Vagina (tissue), 2 donors: ENCODE measurements at places on chromosomes 3 and 15.

GRCh38 chr15:75425966-75426500 lies 25.5 kb downstream of the SIN3A start:
- DNase-seq: no peak

DNA sequence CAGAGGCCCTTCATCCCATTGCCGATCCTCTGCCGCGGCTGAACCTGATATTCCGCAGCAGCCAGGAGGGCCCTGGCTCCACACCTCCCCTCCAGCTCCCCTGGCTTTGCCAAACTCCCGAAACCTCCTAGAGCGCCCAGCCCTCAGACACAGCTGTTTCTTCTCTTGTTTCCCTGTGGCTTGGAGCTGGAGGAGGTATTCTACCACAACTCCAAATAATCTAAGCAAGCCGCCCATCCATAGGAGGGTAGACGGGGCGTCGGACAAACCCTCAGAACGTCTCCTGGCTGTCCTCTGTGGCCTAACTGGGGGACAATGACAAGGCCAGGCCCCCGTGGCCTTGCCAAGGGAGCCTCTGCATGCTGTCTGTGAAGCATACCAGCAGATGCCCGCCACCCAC lies 10.4 kb downstream of the PLA2G4D start:
- no peak for DNase-seq

GRCh38 chr3:30754426-30754825 lies 140.0 kb downstream of the GADL1 start:
- DNase-seq: no peak

- no peak for DNase-seq
Observed at GRCh38 chr3:172448661-172449465, 607 bp upstream of the GHSR start.

GRCh38 chr15:78209646-78210348 lies 24.6 kb downstream of the ACSBG1 start:
- peak; percentile 67 for DNase-seq

GRCh38 chr15:31230630-31231485 lies 95.8 kb upstream of the KLF13 start:
- no peak for DNase-seq

GRCh38 chr3:15345608-15346137 lies 13.3 kb upstream of the SH3BP5 start:
- DNase-seq: no peak

GRCh38 chr3:78496501-78496900 lies 1271.3 kb downstream of the ROBO1 start:
- no peak for DNase-seq

- DNase-seq: no peak
Observed at GRCh38 chr3:120090422-120090821, 3.8 kb downstream of the GSK3B start.

- no peak for DNase-seq
Observed at GRCh38 chr3:101685870-101686307, 629 bp downstream of the RPL24 start.

- DNase-seq: no peak
Observed at GRCh38 chr3:99774467-99774866, 43.2 kb upstream of the CMSS1 start.

- DNase-seq: no peak
Observed at GRCh38 chr3:73669260-73669659, 44.5 kb upstream of the PDZRN3 start.

DNA sequence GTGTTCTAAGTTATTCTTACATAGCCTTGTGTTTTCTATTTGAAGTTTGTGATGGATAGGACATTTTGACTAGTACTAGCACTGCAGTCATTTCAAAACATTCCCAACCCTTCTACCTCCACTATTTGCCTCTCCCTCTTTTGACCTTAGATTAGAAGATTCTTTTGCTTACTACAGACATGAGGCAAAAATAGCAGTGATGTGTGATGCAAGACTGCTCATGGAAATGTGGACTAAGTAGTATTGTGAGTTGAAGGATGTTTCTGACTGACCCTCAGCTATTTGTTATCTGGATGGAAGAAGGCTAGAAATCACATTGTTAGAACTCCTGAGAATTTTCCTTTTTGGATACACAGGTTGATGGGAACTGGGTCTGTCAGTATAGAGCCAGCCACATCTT lies 45.9 kb downstream of the ATP2C1 start:
- no peak for DNase-seq

DNA sequence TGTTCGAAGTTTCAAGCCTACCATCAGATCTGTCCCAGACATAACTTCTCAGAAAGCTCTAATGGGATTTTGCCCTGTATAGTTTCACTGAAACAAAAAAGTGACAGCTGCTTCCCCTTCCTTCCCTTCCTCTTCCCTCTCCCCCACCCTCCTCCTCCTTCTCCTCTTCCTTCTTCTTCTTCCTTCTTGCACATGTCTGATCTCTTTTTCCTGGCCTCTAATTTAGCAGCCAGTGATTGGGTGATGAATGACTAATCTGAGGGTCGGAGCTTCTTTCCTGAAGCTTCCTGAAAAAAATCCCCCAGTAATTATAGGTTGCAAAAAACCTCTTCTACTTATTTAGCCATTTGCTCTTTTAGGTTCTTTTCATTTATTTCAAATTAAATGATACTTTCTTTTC lies 168.7 kb downstream of the POTEB3 start:
- DNase-seq: no peak

GRCh38 chr3:137013951-137014688 lies 56.3 kb downstream of the IL20RB start:
- DNase-seq: no peak

GRCh38 chr3:178195824-178196223 lies 340.4 kb upstream of the KCNMB2 start:
- DNase-seq: no peak

- DNase-seq: no peak
Observed at GRCh38 chr3:107222907-107223306, 154.3 kb upstream of the CCDC54 start.

DNA sequence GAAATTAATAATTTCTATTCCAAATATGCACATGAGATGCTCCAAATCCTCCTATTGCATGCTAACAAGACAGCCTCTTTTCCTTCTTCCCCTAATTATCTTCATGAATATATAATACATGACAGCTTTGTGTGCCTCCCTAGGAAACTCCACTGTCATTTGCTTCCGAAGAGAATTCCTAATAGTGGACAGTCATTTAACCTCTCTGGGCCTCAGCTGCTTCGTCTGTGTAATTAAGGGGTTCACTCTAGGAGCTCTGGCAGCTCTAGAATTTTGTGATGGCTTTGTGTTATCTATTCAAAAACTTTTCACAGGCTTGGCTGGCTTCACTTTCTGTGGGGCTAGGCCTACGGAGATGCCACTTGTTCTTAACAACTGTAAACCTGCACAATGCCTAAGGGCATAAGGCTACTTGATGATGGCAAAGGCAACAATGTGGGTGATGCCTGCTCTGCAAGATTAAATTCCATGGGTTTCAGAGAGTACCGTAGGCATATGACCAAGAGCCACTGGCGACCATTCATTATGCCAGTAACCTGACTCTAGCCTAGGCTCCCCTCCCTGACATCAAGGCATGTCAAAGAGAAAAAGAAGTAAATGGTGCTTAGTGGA lies 333.8 kb upstream of the UMPS start:
- no peak for DNase-seq

GRCh38 chr3:171289291-171289690 lies 170.9 kb downstream of the TNIK start:
- no peak for DNase-seq

DNA sequence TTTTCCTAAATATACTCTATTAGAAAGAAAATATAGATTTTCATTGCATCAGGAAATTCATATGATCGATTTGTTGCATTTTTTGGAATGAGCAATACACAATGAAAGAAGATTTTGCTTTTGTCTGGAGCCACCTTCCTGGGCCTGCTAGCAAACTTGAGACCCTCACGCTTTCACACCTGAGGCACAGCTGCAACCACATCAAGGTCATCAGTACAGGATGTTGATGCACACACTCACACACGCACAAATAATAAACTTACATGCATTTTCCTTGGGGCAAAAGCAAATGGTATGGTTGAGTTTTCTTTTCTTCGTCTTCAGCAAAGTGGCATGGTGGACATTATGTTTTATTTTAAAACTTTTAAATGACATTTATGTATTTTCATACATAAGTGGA lies 64.8 kb upstream of the SATB1 start:
- DNase-seq: no peak

- DNase-seq: no peak
Observed at GRCh38 chr3:187767266-187768012, 22.2 kb upstream of the BCL6 start.

DNA sequence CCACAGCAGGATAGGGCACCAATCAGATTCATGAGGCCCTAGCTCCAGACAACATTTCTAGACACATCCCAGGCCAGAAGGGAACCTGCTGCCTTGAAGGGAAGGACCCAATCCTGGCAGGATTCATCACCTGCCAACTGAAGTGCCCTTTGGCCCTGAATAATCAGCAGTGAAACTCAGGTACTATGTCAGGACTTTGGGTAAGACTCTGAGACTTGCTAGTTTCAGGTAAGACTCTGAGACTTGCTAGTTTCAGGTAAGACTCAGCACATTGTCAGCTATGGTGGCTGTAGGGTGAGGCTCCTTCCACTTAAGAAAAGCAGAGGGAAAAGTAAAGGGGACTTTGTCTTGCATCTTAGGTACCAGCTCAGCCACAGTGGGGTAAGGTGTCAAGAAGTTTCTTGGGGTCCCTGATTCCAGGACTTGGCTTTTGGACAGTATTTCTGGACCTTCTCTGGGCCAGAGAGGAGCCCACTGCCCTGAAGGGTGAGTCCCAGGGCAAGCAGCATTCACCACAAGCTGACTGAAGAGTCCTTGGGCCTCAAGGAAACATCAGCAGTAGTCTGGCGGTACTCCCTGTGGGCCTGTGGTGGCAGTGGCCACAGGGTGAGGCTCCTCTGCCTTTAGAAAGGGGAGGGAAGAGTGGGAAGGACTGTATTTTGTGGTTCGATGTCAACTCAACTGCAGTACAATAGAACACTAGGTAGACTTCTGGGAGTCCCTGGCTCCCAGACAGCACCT lies 13.7 kb upstream of the COL8A1 start:
- no peak for DNase-seq

GRCh38 chr3:36379872-36380220 lies 458 bp upstream of the STAC start:
- no peak for DNase-seq

GRCh38 chr15:83695246-83695645 lies 41.3 kb downstream of the ADAMTSL3 start:
- no peak for DNase-seq

- DNase-seq: no peak
Observed at GRCh38 chr3:21786438-21786797, 35.4 kb upstream of the ZNF385D start.

DNA sequence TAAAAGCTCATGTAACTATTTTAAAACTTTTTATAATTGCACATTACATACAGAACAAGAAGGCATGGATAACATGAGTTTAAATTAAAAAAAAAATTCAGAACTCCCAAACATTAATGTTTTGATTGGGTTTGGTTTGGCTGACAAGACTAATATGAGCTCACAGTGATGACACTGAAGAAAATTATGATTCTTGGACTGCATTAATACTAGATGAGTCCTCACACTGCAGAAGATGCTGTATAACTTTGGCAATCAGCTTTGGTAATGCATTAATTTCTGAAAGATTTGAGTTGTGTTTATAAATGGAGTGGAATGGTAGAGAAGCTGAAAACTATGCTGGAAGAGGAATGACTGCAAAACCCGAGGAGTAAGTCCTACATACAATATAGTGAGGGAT lies 358.9 kb downstream of the PLCL2 start:
- DNase-seq: no peak

DNA sequence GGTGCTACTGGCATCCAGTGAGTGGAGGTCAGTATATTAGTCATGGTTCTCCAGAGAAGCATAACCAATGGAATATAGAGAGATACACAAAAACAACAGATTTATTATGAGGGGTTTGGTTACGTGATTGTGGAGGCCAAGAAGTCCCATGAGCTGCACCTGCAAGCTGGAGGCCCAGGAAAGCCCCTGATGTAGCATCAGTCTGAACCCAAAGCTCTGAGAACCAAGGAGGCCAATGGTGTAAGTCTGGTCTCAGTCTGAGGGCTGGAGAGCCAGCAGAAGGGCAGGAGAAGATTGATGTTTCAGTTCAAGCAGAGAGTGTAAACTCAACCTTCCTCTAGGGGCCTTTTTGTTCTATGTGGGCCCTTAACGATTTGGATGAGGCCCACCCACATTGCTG lies 144.1 kb downstream of the KLF13 start:
- DNase-seq: peak; percentile 27

DNA sequence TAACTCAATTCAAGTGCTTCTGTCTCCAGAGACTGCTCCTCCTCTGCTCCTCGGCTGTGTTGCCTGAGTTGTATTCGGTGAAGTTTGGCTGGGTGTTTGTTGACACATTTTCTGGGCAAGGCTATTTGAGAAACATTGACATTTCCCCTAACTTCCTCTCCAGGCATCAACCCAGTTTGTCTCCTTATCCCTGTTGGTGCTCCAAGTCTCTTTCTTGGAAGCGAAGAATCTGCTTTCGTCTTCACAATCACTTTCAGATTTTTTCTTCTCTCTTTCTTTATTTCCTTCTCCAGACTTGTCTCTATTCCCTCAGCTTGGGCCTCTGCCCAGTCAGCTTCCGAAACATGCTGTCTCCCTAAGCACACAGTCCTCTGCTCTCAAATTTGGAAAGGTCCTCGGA lies 84.7 kb downstream of the ETV5 start:
- DNase-seq: no peak

- DNase-seq: no peak
Observed at GRCh38 chr3:42133500-42134298, 42.5 kb downstream of the TRAK1 start.

DNA sequence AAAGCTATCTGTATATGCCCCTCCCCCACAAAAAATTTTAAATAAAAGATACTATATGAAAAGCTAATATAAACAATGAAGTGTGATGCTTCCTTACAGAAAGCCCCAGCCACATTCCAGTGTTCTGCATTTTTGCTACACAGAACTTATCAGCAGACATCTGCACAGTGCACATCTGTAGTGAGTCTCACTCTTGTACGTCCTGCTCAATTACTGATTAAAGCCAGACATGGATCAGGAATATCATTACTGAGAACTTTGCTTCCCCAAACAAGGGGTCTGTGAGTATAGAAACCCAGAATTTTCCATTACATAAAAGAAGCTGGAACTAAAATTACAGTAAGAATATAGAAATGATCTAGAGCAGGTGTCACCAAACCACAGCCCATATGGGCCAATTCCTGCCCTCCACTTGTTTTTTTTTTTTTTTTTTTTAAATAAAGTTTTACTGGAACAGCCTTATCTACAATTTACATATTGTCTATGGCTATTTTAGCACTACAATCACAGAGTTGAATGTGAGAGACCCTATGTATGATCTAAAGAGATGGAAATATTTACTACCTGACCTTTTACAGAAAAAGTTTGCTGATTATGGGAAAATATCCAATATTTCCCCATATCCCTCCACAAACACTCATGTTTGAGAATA lies 45.7 kb downstream of the UBP1 start:
- no peak for DNase-seq

GRCh38 chr3:12388185-12388584 lies 96.1 kb upstream of the TSEN2 start:
- no peak for DNase-seq

DNA sequence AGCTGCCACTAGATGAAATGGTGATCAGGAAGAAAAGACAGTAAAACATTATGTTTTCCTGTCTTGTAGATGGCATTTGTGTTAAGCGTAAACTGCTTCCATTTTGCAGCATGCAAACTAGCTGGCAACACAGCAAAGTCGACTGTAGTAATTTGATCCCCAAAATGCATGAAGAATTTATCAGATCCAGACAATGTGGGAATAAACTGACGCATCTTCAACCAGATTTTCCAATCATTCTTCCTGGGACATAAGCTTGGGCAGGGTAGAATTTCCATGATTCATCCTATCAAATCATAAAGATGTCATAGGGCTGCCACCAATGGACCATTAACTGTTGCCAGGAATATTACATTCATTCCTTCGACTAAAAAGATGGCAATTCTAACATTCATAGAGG lies 260.3 kb downstream of the ERC2 start:
- no peak for DNase-seq
